ENCODE measurements at places on chromosomes 5 and 9. TPM values are rescaled to one million over a fixed set of nuclear protein-coding genes. Genes with fewer than 3 reads are reported as not detected.

Gene SLC46A2
- total RNA-seq = not detected

Gene LCN10
- 9.8 TPM for total RNA-seq

Gene PCDHB6
- 0.52 TPM for total RNA-seq

Gene NR5A1
- 0.21 TPM for total RNA-seq

Gene FREM1
- 3.1 TPM for total RNA-seq

Gene IFNK
- not detected for total RNA-seq

Gene SMIM33
- total RNA-seq = not detected

Gene ZNG1C
- total RNA-seq = 23.4 TPM

Gene KIF20A
- 60.4 TPM for total RNA-seq

Gene SH3GL2
- 8.6 TPM for total RNA-seq

Gene TMEFF1
- 85.2 TPM for total RNA-seq
